NCI-H187 (cell line): ENCODE measurements at places on chromosomes 6 and 20.

GRCh38 chr20:47309806-47310426 is 46.6 kb downstream of the ZMYND8 start:
- no peak for DNase-seq

GRCh38 chr6:21846541-21847451 is 253.2 kb downstream of the SOX4 start:
- DNase-seq = peak; percentile 91

DNA sequence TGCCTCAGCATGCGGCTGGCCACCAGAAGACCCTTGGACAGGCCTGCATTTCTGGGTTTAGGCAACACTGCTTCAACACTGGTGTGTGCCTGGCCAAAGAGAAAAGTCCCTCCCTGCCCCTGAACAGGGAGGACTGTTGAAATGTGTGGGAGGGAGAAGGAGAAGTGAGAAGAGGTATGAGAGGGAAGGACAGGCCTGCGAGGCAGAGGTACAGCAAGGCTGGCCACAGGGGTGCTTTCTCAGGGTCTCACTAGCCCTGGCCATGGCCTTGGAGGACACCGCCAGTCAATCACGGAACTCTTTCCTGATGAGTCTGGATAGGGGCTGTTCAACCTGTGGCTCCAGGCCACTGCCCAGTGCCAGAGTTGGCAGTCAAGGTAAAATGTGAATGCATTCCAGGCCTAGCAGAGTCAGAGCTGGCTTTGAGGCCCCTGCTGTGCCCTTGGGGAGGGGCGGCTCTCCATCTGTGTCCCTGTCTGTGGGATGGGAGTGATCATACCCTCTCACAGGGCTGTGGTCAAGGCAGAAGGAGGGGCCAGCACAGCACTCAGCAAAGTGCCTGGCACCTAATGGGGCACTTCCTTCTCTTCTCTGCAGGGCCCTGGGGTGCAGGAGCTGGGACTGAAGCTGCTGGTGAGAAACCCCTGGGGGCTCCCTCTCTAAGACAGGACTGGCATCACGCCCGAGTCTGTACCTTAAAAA is 43.2 kb upstream of the CDH22 start:
- no peak for DNase-seq

GRCh38 chr6:168675375-168675774 is 234.4 kb downstream of the SMOC2 start:
- no peak for DNase-seq

- no peak for DNase-seq
Measured at GRCh38 chr6:108656836-108657235, 96.1 kb downstream of the FOXO3 start.

DNA sequence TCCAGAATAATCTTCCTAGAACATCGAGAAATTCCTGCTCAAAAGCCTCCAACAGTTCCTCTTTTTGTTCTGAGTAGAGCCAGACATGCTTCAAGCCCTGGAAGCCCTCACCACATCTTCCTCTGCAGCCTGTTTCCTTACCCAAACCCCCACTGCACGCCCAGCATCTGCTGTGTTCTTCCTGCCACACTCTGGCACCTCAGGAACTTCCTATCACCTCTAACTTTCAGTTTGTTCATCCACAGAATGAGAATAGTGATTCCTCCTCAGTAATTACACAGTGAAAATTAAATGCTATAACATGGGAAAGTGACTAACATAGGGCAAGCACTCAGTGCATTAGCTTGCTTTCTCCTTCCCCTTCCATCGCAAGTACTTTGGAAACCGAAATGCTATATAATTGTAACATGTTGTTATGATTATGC is 26.3 kb downstream of the C6orf89 start:
- DNase-seq = no peak

GRCh38 chr6:121999456-122000065 is 399.9 kb upstream of the HSF2 start:
- DNase-seq = no peak

- DNase-seq = no peak
Measured at GRCh38 chr6:125746731-125747588, 2.5 kb upstream of the HEY2 start.

GRCh38 chr20:47789764-47790579 is 4.7 kb upstream of the SULF2 start:
- no peak for DNase-seq
